Fibroblast of skin of abdomen (primary cell): ENCODE measurements at places on chromosomes 7 and 10.

DNA sequence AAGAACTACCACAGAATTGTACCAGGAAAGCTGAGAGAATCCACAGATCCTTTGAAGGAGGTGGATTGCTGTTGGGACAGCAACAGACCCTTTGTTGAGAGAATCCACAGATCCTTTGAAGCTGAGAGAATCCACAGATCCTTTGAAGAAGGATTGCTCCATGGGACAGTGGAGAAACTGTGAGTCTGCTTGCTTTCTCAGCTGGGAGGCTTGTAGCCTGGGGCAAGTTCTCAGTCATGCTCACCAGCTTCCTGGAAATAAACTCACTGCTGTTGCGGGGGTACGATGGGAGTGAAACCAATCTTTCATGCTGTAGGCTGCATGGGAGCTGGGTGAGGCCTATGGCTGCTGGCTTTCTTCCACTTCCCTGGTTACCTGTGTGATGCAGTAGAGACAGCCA is 106.3 kb downstream of the C7orf25 start:
- no peak for DNase-seq

- DNase-seq = peak; percentile 61
Measured at GRCh38 chr10:73480158-73480557, 15.7 kb downstream of the PPP3CB start.

DNA sequence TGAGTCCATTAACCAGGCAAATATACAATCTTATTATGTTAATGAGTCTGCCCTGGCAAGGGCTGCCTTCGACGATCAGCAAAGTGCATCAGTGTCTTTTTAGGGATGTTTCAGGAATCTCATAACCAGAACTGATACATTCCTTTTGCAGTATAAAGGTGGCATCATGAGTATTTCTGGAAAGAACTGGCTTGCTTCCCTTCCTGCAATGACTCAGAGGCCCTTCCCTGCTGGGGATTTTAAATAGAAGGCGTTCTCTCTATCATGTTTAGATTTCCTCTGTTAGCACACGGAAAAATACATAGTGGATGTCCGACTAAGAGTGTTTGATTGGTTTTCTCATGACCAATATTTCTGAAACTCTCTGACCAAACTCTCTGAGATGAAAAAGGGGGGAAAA is 1.8 kb downstream of the NPS start:
- DNase-seq = no peak

GRCh38 chr7:146787266-146787665 is 670.7 kb downstream of the CNTNAP2 start:
- DNase-seq = no peak
